ENCODE measurements at places on chromosomes 6 and 20. TPM values are rescaled to one million over a fixed set of nuclear protein-coding genes. Genes with fewer than 3 reads are reported as not detected.

The ISM1 gene
- total RNA-seq = not detected

DNA sequence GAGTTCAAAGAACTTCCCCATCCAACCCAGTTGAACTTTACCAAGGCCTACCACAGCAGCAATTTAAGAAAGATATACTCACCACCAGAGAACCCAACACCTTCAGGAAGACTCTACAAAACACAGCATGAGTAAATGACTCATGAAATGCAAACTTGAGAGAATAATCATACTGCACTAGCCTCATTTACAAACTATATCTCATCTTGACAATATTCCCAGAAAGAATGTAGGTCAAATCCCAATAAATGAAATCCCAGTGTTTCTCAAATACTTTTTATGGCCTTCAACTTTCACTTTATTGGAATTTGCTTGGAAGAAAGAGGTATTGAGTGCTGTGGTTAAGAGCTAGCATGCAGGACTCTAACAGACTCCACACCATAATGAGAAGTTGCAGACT, 60.0 kb downstream of the FYN start:
- H3K27ac ChIP-seq = peak overlapping the region; percentile 57

DNA sequence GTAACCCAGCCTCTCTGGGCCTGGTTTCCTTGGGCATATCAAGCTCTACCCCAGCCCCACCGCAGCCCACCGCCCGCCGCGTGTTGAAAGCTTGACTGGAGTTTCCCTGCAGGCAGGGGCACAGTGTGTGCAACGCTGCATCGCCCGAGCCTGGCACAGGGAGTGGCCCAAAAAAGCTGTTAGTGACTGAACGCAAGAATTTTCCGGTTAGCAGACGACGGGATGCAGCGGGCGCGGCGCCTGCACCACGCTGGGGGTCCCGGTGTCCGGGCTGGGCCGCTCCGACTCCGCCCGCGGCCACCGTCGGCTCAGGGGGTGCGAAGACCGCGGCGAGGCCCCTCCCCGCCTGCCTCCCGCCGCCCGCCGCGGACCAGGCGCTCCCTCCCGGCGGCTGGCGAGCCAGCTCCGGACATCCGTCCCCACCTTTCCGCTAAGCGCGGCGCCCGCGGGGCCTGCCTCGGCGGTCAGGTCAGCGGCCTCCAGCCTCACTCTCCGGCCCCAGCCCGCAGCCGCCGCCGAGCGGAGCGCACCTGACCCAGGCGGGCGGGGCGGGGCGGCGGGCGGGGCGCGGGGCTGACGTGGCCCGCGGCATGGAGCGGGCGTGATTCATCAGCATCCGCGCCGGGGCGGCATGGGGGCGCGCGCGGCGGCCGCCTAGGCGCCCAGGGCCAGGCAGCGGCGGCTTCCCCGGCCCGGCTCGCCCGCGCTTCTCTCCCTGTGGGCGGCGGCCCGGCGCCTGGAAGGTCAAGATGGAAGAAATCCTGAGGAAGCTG, at the start of gene ARFGEF3:
ARFGEF3 (plus strand) TSS at position 602 of the 773 bp plus-strand sequence; CDS start at position 750, 148 bp downstream.
- no peaks in the 10 kb centered on the region for H3K4me1 ChIP-seq
- peak; percentile 73 for DNase-seq
- H3K4me3 ChIP-seq = peak within 1 kb of the TSS; percentile 68

GRCh38 chr20:31717478-31718201, 5.0 kb downstream of the BCL2L1 start:
- DNase-seq = no peak
- no peak overlapping the region for H3K27ac ChIP-seq

DNA sequence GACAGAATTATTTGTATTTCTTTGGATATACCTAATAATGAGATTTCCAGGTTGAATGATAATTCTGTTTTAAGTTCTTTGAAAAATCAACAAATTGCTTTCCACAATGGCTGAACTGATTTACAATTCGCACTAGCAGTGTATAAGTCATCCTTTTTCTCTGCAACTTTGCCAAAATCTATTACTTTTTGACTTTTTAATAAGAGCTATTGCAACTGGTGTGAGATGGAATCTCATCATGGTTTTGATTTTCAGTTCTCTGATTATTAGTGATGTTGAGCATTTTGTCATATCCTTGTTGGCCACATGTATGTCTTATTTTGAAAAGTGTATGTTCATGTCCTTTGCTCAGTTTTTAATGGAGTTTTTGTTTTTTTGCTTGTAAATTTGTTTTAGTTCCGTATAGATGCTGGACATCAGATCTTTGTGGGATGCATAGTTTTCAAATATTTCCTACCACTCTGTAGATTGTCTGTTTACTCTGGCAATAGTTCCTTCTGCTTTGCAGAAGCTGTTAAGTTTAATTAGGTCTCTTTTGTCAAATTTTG, 409.8 kb upstream of the CITED2 start:
- H3K4me1 ChIP-seq = no peaks in the 10 kb centered on the region
- H3K36me3 ChIP-seq = no peaks in the 10 kb centered on the region
- H3K27ac ChIP-seq = no peak overlapping the region
- H3K4me3 ChIP-seq = no peak overlapping the region
- H3K27me3 ChIP-seq = no peaks in the 10 kb centered on the region
- peak; percentile 19 for DNase-seq

GRCh38 chr6:119545245-119545644, 195.7 kb upstream of the MAN1A1 start:
- no peak overlapping the region for H3K27ac ChIP-seq

DNA sequence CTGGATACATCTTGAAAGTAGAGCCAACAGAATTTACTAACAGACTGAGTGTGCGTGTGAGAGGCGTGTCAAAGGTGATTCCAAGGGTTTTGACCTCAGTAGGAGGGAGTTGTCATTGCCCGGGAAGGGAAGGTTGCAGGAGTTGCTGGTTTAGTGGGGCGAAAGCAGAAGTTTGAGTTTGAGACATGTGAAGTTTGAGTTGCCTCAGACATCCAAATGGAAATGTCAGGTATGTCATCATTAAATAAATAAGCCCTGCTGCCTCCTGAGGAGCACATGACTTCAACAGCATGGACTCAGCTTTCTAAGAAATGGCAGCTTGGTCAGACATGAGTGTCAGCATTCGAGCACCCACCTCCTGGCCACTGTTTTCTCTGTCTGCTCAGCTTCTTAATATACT, 26.6 kb upstream of the TGM2 start:
- no peak for DNase-seq
- no peaks in the 10 kb centered on the region for H3K27me3 ChIP-seq
- no peak overlapping the region for H3K27ac ChIP-seq
- H3K4me3 ChIP-seq = no peak overlapping the region

- H3K4me1 ChIP-seq = no peaks in the 10 kb centered on the region
- no peak for DNase-seq
- no peaks in the 10 kb centered on the region for H3K27me3 ChIP-seq
- H3K36me3 ChIP-seq = no peaks in the 10 kb centered on the region
- no peak overlapping the region for H3K4me3 ChIP-seq
Observed at GRCh38 chr6:35823601-35824000, 18.4 kb downstream of the LHFPL5 start.
